ENCODE measurements at places on chromosomes 7 and 10. TPM values are rescaled to one million over a fixed set of nuclear protein-coding genes. Genes with fewer than 3 reads are reported as not detected.

DNA sequence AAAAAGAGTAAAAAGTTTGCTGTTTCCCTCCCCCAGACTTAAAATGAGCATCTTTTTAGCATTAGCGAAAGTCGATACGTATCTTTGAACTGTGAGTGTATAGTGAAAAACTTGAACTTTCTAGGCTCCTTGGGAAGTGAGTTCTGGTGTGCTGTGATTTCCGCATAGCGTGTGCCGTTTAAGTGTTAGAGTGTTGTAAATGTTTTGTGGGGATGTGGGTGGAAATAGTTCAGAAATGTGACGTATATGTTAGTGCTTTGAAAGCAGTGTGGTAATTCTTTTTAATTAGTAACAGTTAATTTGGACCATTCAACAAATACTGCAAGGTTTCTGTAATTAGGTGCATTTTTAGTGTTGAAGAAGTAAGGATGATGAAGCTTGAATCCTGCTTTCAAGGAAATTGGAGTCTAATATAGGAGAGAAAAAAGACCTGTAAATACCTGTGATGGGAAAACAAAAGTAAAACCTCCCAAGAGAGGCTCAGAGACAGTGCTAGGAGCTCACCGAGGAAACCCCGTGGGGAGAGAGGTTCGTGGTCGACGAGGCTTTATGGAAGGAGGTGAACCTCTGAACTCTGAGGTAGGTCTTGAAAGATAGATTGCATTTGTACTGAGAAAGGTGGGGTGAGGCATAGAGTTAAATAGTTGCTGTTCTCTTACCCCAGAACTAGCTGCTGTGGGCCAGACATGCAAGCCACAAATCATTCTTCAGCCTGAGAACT, 40.8 kb downstream of the RBM33 start:
- DNase-seq: no peak

DNA sequence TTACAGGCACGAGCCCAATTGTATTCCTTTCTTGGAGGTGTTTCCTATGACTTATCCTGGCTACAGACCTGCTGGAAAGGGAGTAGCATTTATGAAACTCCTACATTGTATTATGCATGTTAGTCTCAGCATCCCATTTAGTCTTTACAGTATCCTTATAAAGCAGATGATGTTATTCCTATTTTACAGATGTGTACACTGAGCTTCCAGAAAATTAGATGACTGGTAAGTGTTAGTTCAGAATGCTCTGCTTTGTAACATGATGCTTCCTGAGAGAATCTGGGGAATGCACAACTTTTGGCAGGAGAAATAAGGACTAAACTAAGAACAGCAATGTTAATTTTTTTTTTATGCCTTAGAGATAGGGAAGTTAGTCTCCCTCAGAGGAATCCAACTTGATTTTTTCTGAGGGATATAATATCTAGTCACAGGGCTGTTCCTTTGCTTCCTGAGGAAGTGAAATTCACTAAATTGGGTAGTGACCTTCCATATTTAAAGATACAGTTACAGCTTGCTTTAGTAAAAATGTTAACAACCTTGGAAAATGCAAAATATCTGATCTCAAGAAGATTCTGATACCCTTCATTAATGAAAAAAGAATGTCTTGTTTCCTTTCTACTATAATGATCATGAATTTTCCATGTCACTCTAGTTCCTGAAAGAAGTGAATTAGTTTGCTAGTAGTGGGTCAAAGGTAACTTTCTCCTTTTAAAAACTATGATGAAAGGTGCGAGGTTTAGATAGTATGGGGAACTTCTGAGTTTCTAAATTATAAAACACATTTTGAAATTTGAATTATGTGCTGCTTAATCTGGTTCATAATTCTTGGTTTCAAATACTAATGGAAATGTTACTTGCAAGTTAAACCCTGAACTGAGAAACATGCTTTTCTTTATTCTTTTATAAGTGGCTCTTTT, 194.0 kb upstream of the PRPS1L1 start:
- DNase-seq: no peak

- DNase-seq: no peak
These were observed 509.3 kb upstream of the KLF6 start for GRCh38 chr10:4294271-4294670.

GRCh38 chr7:159015454-159016410, 128.9 kb downstream of the VIPR2 start:
- DNase-seq: peak; percentile 63

- peak; percentile 32 for DNase-seq
These were observed 34.3 kb upstream of the PTF1A start for GRCh38 chr10:23157691-23158369.

DNA sequence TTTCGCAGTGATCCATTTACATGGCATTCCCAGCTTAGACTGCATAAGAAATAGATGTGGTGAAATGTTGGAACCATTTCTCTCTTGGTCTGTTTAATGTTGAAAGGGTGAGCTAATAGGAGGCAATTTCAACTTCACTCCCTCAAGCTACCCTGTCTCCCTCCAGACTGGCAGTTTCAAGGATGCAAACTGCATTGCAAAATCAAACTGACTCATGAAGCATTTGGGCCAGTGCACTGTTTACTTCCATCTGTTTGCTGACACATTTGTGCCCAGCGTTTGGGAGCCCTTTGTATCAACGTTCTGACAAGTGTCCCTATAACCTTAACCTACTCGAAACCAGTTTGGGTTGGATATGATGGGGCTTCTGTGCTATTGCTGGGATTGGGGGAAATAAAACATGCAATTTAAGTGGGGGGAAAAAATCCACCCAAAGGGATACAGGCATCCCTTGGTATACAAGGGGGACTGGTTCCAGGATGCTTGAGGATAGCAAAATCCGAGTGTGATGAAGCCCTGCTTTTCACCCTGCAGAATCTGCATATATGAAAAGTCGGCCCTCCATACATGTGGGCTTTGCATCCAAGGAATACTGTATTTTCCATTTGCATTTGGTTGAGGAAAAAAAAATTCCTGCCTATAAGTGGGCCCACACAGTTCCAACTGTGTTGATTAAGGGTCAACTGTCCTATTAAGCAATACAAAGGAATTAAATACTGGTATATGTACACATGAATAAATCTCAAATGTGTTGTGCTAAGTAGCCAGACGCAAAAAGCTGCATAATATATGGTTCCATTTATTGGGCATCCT, 15.6 kb downstream of the RHEB start:
- DNase-seq: peak; percentile 82

GRCh38 chr7:188727-189500, 3.5 kb upstream of the FAM20C start:
- no peak for DNase-seq

The ZNF736 gene
- 6.5 TPM for total RNA-seq

The CYP3A4 gene
- 0.05 TPM for total RNA-seq
